Islet precursor cell (in vitro differentiated cells): ENCODE measurements at places on chromosomes 4 and X.

DNA sequence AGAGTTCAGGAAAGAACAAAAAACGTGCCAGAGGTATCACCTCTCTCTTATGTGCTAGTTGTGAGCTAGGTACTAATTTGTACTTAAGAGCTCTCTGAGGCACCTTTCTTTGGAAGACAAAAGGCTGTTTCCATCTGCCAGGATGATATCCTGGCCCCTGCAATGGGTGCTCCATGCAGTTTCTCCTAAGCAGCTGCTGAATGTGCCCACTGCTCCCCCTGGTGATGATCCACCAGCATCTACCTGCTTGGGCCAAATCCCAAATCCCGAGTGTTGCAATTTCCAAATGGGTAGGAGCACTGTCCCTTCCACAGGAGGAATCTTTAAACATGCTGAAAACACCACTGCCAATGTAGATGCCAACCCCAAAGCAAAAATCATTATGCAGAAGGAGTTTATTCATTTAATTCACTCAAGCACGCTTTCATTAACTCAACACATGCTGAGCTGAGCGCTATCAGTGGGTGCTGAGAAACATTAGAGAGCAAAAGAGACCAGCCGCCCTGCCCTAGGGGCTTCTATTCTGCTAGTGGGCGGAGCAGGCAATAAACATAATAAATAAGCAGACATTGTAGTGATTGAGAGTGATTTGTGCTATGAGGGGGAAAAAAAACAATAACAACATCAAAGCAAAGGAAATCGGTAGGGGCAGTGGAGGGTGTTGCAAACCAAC is 69.6 kb upstream of the C4orf50 start:
- DNase-seq, result peak; percentile 78

- DNase-seq, result no peak
Observed at GRCh38 chr4:32768664-32769389, 2048.7 kb downstream of the PCDH7 start.

- no peak for DNase-seq
Observed at GRCh38 chrX:119688911-119689321, 4.1 kb downstream of the SEPTIN6 start.

DNA sequence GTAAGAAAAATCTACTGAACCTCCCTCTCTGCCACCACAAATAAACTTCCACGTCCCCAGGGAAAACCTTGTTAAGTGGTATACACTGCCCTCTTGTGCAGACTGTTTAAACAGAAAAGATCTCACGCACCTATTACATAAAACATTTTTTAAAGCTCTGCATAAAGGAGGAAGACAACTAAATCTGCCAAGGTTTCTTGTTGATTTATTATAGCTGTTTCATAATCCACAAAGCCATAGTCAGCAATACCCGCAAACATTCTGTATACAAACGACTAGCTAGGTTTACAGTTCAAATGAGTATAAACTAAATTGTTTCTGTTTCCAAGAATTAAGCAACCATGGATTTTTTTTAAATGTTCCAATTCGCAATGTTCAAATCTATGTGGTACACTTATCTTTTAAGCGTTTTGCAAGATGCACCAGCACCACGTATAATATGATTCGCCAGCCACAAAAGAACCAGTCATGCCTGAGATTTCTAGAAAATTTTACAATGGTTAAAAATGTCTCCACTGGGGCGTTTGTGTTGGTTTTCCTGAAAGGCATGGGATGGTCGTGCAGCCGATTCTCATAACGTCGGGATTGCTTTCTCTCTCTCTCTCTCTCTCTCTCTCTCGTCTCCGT is 164.6 kb downstream of the PRKX start:
- DNase-seq, result no peak

DNA sequence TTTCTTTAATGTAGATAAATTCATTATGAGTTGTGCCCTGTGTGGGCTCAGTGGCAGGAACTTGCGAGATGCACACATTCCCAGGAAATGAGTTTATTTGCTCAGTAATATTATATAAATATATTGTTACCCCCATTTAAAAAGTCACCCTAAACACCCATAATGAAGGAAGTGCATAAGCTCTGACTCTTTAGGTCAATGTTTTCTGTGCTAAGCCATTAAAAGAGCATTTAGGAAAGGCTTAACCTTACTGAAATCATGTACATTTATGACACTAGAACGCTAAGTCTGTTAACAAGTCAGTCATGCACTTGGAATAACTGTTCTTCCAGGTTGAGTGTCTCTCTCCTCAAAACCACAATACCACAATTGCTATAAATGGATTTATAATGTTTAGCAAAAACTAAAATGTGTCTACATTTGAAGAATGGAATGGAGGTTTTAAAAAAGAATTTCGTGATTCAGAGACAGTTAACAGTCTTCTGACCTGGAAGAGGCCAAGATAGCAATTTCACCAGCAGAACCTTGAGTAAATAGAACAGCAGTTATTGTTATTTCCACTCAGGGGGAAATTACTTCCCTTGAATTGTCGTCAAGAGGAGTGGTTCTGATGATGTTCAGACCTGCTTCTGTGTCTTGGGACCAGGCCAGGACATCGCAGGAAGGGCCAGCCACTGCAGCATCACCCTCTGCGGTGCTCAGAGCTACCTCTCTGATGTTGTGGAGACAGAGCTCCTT is 91.1 kb upstream of the VEGFC start:
- DNase-seq, result no peak

DNA sequence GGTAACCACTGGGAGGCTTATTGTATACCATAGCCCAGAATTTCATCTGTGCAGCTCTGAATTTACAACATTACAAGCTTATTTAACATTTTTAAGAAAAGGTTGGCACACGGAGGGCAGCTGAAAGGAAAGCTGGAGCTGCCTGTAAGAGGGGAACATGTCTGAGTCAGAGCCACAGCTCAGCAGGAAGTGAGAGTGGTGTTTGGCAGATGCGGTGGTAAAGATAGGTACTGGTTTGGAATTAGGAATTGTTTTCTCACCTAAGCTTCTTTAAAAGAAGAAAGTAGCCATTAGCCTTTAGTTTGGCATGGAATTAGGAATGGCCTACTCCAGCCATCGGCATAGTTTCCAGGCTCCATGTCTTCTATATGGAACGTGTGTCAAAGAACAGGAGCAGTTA is 172.5 kb upstream of the ANXA3 start:
- no peak for DNase-seq

GRCh38 chr4:184583738-184584502 is 65.3 kb downstream of the CASP3 start:
- no peak for DNase-seq

- DNase-seq, result no peak
Observed at GRCh38 chr4:128301979-128302378, 14.4 kb upstream of the PGRMC2 start.

DNA sequence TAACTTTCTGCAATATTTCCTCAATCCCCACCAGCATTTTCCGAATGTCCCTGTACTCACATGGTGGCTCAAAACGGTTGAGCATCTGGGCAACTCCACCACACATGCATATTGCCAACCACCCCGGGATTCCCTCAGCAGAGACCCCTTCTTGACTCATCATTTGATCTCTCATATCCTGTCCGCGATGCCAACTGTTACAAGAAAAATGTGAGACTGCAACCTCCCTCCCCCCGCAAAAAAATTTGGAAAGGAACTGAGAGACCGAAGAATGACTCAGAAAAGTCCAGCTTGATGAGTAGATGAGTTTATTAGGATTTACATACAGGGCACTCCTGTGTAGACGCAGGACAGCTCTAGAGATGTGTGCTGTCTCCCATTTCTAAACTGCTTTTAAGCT is 561.4 kb downstream of the ZIC3 start:
- DNase-seq, result peak; percentile 50

- no peak for DNase-seq
Observed at GRCh38 chr4:162347156-162347841, 183.5 kb upstream of the FSTL5 start.

- DNase-seq, result peak; percentile 17
Observed at GRCh38 chrX:134661295-134661694, 3.0 kb upstream of the PLAC1 start.

DNA sequence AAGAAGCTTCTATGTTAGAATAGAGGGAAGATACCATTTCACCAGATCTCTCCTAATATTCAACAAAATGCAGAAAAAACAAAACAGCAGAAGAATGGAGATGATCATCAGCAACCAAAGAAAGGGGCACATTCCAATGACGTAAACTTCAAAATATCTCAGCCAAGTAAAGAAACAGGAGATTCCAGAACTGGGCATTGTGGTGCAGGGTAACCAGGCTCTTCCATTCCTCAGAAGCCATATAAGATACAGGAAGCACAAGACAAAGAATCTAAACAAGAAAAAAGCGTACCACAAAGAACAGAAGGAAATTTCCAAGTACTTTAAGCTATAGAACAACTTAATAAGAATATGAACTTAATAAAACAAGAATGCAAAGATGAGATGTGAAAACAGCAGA is 6.9 kb upstream of the ARMCX4 start:
- DNase-seq, result no peak
